ENCODE measurements at places on chromosomes 11 and 22.

- DNase-seq: peak; percentile 33
Measured at GRCh38 chr22:41532908-41533825, 11.1 kb downstream of the POLR3H start.

- DNase-seq: no peak
Measured at GRCh38 chr11:15204711-15205110, 90.0 kb downstream of the INSC start.

GRCh38 chr11:18791969-18792628 is 501 bp upstream of the PTPN5 start:
- DNase-seq: no peak

GRCh38 chr22:22410121-22410520 is 98.4 kb downstream of the ZNF280B start:
- DNase-seq: no peak

- DNase-seq: no peak
Measured at GRCh38 chr11:32100495-32100894, 9.6 kb downstream of the RCN1 start.

DNA sequence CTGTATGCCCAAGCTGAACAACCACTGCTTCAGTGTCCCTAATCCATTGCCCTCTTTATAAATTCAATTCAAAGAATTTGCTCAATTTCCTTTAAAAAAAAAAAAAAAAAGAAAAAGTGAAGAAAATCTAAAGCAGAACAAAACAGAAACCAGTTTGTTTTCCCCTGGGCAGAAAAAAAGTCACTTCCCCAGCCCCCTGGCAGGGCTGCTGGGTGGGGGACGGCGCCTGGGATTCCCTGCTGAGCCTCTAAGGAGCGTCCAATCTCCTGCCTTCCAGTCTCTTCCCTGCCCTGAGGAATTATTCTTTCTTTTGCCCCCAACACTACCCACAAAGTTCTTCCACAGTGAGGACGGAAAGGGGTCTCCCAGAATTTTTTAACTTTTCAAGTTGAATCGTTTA is 23.9 kb downstream of the DKK3 start:
- DNase-seq: no peak

GRCh38 chr11:3830730-3831129 is 10.0 kb downstream of the RHOG start:
- no peak for DNase-seq

- no peak for DNase-seq
Measured at GRCh38 chr22:19571995-19572394, 47.8 kb upstream of the CLDN5 start.

DNA sequence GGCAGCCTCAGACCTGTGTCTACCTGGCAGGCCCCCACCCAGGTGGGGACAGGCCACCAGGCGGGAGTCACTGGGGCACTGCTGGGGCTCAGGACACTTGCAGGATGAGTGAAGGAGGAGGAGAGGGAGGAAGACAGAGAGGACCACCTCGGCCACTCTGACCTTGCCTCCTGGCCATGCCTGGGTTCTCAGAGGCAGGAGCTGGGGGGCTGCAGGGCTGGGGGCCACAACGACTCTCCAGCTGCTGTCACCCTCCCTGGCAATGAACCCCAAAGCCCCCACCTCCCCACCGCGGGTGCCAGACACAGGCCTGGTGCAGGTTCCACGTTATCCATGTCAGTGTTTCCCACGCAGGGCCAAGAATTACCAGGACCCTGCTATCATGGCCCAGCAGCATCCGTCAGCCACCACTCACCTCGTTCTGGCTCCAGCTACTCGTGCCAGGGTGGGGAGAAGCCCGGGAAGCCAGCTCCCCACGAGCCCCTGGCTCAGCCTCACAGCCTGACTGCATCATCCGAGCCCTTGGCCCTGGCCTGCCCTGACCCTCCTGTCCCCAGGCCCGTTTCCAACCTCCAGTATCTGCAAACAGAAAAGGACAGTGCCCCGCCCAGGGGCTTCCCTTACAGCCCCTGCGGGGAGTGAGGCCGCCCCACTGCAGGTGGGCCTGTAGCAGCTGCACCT is 62.4 kb downstream of the BRD1 start:
- no peak for DNase-seq

- no peak for DNase-seq
Measured at GRCh38 chr22:17753401-17753989, 20.8 kb downstream of the BID start.

- no peak for DNase-seq
Measured at GRCh38 chr11:59938718-59939117, 486 bp downstream of the OOSP1 start.

GRCh38 chr11:90849312-90849711 is 626.5 kb upstream of the CHORDC1 start:
- no peak for DNase-seq

GRCh38 chr11:114271316-114271715 is 24.9 kb upstream of the NNMT start:
- no peak for DNase-seq

- peak; percentile 34 for DNase-seq
Measured at GRCh38 chr22:37260901-37261336, 16.9 kb upstream of the RAC2 start.

GRCh38 chr11:92531065-92531739 is 306.6 kb downstream of the FAT3 start:
- no peak for DNase-seq

GRCh38 chr11:36092314-36093030 is 148.6 kb downstream of the LDLRAD3 start:
- DNase-seq: no peak

- no peak for DNase-seq
Measured at GRCh38 chr11:81278991-81279390, 1454.7 kb downstream of the FAM181B start.

DNA sequence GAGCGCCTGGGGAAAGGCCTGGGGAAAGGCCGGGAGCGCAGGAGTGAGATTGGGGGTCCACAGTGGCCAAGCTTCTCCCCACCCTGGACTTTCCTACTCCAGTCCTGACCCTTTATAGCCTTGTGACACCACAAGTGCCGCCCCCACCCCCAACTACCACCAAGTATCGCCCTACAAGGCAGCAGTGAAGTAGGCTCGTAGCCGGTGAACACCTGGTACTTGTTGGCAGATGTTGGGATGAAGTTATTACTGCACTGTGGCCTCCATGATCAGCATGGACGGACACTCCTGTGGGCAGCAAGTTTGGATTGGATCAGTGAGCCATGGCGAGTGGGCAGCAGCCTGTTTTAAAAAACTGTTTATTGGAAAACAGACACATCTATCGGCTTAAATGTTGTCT is 45.0 kb downstream of the EIF3F start:
- no peak for DNase-seq

- DNase-seq: peak; percentile 50
Measured at GRCh38 chr11:79062814-79063762, 377.7 kb downstream of the TENM4 start.

DNA sequence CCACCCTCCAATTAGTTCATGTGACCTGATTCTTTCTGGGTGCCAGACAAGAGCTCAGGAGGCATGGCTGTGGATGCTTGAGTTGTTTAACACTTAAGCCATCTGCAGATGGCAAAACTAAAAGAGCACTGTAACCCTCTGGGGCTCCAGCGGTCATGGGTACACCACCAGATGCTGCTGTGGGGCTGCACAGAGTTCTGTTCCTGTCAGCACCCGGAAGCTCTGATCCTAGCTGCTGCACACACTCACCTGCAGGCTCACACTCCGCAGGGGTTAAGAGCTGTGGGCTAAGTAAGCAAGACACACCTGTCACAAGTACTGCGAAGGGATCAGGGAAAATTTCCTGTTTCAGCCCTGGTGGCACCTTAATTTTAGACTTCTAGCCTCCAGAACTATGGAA is 307.8 kb downstream of the C11orf87 start:
- DNase-seq: peak; percentile 16

DNA sequence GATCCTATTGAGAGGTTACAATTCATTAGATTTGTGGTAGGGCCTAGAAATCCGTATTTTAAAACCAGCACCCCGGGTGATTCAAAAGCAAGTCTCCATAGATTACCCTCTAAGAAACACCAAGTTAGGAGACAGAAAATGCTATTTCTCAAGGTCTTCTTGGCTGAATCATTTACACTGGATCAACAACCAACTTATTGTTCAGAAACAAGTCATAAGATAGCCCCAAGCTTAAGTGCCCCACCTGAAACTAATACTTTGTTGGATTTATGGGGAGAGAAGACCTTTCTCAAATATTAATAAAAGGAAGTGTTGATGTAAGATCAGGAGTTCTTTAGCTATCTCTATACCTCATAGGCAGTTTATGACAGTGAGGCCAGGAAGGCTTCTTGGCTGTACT is 345.2 kb downstream of the LARGE1 start:
- no peak for DNase-seq

- no peak for DNase-seq
Measured at GRCh38 chr11:14190992-14191778, 167.8 kb downstream of the RRAS2 start.

DNA sequence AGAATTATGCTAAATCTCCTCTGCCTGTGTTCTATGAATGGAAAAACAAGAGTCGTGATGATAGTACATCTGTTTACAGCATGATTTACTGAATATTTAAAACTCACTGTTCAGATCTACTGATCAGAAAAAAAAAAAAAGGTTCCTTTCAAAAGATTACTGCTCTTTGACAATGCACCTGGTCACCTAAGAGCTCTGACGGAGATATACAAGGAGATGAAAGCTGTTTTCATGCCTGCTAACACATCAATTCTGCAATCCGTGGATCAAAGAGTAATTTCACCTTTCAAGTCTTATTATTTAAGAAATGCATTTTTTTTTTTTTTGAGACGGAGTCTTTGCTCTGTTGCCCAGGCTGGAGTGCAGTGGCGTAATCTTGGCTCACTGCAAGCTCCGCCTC is 30.7 kb downstream of the CLTCL1 start:
- DNase-seq: no peak

Data from NCI-H1092 (cell line).